ENCODE measurements at places on chromosomes 7 and 10.

GRCh38 chr7:120833546-120833945, 24.4 kb downstream of the TSPAN12 start:
- no peak for DNase-seq

GRCh38 chr10:1582739-1583138, 154.6 kb downstream of the ADARB2 start:
- no peak for DNase-seq

DNA sequence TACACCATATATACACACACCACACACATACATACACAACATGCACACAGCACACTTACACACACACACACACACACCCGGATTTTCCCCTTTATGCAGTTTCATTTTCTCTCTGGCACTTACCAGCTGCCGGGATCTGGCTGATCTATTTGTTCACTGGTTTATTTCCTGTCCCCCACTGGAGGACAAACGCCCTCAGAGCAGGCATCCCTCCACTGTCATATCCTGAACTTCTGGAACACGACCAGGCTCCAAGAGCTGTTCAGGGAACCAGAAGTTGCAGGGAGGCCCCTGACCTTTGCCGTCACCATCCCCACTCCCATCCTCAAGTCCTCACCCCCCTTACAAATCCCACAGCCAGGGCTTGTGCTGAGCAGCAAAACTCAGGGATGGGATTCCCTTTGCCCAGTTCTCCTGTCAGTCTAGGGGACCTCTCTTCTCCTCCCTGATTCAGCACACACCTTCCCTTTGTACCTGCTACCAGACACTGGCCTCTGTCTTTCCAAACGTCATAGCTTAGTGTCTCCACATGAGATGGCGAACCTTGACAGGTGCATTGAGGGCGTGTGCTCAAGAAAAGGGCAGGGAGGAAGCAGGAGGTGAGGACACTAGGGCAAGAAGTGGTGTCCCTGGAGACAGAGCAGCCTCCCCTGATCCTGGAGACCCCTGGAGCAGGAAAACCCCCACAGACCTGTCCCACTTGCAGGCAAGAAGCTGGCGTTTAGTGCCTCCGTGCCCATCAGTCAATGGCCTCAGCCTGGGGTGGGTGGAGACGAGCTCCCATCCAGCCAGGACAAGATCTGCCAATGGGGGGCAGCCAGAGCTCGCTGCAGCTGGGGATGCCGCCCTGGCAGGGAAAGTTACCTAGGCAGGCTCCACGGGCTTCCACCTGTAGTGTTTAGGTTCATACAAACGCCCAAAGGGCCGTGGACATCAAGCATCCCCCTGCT, 12.7 kb upstream of the DOCK1 start:
- no peak for DNase-seq

DNA sequence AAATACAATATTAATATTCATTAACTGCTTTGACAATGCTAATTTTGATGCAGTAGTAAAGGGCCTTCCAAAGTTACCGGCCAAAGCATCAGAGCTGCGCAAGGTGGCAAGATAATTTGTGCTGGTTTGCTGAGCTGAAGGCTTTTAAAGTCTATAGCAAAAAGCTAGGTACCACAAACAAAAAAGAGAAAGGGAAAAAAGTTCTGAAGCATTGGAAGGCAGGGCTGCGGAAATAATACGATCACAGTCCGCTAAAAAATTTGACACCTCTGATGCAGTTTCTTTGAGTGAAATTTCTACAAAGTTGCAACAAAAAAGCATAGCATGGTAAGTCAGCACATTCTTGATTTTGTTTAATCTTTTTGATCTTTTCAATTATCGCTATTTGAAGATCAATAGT, 175.6 kb downstream of the TCF7L2 start:
- no peak for DNase-seq

DNA sequence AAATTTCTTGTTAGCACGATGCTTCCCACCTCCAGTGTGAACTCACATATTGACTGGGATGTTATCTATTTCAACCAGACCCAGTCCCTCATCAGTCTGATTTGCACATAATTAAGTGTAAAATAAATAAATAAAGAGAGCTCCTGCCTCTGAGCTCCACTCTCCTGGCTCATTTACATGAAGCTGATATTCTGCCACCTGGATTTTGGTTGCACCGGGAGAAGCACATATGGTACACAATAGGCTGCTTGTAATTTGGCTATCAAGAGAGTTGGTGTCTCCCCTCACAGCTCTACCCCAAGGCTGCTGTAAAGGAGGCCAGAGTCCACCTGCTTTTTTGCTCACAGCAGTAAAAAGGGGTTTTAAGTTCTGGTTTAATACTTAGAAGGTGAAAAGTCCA, 610.5 kb downstream of the KCNMA1 start:
- DNase-seq: no peak

DNA sequence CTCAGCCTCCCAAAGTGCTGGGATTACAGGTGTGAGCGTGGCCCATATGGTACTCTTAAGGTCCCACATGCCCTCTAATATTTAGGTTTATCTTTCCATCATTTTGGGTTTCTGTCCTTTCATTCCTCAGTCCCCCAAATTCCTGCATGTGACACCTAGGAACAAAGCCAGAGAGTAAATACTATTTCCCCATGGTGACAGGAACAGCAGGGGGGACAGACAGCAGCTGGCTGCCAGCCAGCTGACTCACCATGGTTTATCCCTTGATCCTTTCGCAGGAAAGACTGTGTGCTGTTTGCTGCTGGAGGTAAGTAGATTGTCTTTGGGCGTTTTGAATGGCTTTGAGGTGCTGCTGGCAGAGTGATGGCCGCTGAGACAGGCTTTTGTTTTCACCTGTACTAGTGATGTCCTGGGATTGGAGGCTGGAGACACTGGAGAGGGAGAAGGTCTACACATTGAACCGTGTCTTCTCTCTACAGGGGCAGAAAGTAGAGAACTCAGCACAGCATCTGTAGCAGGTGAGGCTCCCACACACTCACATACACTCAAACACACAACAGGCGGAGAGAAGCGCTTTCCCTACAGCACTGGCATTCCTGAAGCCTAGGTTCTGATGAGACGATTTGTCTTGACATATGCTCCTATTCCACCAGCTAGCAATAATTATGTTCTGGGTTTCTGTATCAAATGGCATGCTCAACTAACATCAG, 83.7 kb upstream of the EFCAB10 start:
- peak; percentile 48 for DNase-seq

GRCh38 chr10:11824825-11825224, 1.7 kb downstream of the PROSER2 start:
- DNase-seq: peak; percentile 24

GRCh38 chr10:101358706-101359300, 4.8 kb downstream of the BTRC start:
- no peak for DNase-seq

DNA sequence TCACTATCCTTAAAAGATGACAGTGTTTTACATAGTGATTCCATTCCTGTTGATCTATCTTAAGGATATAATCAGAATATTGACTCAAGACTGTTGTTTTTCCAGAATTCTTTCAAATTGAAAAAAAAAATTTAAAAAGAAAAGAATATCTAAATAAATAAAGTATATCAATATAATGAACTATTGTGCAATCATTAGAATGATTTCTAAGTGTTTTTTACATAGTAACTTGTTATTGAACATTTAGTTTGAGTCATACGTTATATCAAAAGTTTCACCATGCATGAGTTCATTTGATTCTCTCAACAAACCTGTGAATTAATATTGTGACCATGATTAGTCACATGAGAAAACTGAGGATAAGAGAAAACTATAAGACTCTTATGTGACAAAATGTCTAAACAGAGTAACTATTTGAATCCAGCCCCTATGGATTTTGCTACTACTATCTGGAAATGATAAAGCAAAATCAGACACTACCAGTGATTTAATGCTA, 46.1 kb downstream of the KLF6 start:
- no peak for DNase-seq

DNA sequence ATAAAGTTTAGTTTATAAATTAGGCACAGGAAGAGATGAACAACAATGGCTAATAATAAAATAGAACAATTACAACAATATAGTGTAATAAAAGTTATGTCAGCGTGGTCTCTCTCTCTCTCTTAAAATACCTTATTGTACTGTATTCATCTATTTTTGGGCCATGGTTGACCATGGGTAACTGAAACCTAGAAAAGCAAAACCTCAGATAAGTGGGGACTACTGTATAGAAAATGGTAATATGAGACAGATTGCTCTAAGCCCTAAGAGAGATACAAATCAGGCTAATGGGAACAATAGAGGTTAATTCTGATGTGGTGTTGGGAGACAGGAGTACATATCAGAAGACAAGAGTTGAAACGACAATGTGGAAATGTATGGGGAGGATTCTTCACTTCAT, 86.2 kb downstream of the ZNF365 start:
- DNase-seq: no peak

GRCh38 chr7:151506901-151507382, 12.8 kb downstream of the RHEB start:
- DNase-seq: no peak

DNA sequence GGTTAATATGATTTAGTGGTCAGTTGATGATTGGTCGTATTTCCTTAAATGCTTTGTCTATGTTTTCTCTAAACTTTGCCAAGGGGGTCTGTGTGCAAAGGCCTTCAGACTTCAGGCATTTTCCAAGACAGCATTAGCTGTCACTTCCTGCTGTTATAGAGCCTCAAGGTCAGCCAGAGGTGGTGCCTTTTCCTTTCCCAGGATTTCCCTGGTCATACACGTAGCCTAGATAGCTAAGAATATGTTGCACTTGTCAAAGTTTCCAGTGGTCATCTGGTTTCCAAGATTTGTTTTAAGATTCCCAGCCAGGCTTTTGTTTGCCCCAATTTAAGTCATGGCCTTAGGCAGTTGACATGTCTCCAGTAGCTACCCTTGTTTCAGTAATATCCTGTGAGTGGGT, 133.2 kb upstream of the IGFBP3 start:
- DNase-seq: no peak

DNA sequence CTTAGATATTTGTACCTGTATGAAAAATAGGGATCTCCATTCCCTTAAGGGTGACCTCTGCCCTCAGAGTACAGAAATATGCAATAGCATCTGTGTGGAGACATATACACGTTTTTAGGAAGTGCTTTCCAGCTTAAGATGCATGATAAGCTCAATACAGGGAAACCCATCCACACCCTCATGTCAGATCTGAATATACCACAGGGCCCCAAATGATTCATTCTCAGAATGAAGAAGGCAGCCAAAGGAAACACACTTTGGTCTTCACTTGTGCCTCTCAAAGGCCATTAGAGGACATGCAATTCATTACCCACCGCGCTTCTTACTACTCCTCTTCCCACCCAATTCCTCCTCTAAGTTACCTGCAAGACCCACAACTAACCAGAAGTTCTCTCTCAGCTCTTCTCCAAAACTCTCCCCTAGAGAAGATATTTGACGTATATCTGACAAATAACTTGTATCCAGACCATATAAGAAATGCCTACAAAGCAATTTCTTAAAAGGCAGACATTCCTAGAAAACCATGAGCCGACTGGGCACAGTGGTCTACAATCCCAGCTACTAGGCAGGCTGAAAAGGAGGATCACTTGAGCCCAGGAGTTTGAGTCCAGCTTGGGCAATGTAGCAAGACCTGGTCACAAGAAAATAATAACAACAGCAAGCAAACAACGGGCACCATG, 103.0 kb downstream of the OAT start:
- no peak for DNase-seq

- DNase-seq: peak; percentile 68
These were observed 578 bp downstream of the HTRA1 start for GRCh38 chr10:122461729-122462532.

DNA sequence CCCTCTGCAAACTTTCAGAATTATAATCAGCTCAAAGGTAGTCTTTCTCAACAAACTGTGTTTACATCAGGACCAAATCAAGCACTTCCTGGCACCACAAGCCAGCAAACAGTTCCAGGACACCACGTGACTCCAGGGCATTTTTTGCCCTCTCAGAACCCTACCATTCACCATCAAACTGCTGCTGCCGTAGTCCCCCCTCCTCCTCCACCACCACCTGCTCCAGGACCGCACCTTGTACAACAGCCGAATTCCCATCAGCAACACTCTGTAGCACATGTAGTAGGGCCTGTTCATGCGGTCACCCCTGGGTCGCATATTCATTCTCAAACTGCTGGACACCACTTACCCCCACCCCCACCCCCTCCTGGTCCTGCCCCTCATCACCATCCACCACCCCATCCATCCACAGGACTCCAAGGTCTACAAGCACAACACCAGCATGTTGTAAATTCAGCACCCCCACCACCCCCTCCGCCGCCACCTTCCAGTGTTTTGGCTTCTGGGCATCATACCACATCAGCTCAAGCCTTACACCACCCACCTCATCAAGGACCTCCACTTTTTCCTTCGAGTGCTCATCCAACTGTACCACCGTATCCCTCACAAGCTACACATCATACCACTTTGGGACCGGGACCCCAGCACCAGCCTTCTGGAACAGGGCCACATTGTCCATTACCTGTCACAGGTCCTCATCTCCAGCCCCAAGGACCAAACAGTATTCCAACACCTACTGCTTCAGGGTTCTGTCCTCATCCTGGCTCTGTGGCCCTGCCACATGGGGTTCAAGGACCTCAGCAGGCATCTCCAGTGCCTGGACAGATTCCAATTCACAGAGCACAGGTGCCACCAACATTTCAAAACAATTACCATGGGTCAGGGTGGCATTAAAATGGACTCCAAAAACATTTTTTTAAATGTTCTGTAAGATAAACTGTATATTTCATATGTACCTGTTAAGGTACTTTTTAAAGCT, 98.7 kb downstream of the KMT2E start:
- peak; percentile 64 for DNase-seq

DNA sequence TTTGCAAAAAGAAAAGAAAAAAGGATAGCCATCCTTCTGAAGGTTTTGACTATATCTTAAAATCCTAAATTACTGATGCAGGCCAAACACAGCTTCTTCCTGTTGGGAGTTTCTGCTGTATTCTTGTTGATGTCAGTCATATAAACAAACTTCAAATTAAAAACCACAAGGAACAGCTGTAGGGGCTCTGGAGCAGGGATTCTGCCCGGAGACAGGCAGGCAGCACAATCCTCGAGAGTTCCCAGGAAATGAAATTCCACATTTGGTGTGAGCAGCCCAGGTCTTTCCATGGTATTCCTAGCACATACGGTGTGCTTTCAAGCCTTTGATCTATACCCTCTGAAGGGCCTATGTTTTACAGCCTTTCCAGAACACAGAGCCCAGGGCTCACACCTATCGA, 43.2 kb downstream of the INSYN2A start:
- DNase-seq: no peak

- DNase-seq: peak; percentile 71
These were observed at the start of gene SLC26A5 for GRCh38 chr7:103446049-103446520. Gene SLC26A5 (minus strand): TSS chr7:103446207. CDS start chr7:103421514, 24,693 bp downstream.

GRCh38 chr7:149865437-149865836, 8.3 kb upstream of the ATP6V0E2 start:
- no peak for DNase-seq

Measured in body of pancreas (tissue), 4 donors.